ENCODE measurements at places on chromosomes 7 and 10.

GRCh38 chr10:11595395-11595692 lies 16.1 kb downstream of the USP6NL start:
- DNase-seq = no peak

- DNase-seq = peak; percentile 35
Observed at GRCh38 chr10:95756041-95756761, at the start of gene ENTPD1. Gene ENTPD1, plus strand, starts transcription at chr10:95756163. Its CDS starts 77 bp downstream, at chr10:95756240.

GRCh38 chr7:142870566-142871259 lies 14.8 kb downstream of the TRPV6 start:
- DNase-seq = no peak

DNA sequence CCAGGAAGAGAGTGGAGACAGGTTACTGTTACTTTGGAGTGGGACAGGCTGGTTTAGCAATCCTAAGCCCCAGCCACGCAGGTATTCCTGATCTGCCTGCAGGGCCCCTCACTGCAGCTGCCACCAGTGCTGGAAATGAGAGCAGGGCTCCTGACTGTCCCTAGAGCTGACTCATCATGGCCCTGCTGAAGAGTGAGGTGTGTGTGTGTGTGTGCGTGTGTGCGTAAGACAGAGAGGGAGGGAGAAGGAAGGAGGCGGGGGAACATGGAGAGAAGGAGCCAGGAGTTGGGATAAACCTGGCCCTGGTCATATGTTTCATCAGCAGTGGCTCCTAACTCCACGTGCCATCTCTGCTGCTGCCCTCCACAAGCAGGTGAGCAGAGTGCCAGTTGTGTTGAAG lies 3.6 kb downstream of the FOXI2 start:
- DNase-seq = peak; percentile 29

GRCh38 chr7:84809877-84810276 lies 377.0 kb downstream of the SEMA3D start:
- no peak for DNase-seq

DNA sequence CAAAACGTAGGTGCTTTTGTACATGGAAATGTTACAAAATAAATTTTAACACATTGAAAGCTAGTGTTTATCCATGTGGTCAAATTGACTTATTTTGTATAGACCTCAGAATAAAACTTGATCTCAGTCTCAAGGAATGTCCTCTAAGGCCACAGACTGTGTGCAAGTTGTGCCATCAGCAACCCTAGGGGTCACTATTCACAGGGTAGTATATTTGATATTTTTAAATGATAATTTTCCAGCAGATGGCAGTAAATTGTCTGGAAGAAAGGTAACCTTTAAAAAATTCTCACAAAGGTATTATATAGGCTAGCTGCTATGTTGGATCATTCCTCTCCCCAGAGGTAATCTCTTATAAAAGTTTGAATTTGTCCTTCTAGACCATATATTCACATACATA lies 12.9 kb upstream of the SNX10 start:
- no peak for DNase-seq

- DNase-seq = no peak
Observed at GRCh38 chr10:61565819-61566560, 96.7 kb upstream of the CABCOCO1 start.

- peak; percentile 60 for DNase-seq
Observed at GRCh38 chr7:77351539-77352004, 64.6 kb downstream of the GSAP start.

DNA sequence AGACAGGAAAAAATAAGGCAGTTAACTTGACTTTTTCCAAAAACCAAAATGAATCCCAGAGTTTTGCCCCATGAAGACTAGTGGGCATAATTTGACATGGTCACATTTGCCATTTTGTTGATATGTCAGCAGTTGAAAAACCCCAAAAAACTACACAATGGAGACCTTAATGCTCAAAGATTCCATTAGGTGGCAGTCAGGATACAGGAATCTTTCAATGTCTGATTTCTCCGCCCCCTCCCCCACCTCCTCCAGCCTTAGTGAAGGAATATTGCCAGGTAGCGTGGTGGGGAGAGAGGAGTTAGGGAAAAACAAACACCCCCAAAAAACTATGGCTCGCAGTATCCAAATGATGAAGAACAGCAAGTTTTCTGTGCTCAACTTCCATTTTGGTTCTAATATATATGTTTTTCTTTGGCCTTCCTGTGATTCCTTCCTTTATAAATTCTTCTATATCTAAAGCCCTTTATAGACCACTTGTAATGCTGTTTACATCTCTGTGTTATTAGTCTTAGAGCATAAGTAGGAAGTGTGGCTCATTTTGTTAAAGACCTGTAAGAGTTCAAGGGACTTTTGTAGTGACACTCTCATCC lies 6.7 kb upstream of the SMNDC1 start:
- peak; percentile 28 for DNase-seq

GRCh38 chr10:100669616-100670015 lies 75.8 kb upstream of the PAX2 start:
- no peak for DNase-seq

GRCh38 chr10:110324805-110325280 lies 20.1 kb upstream of the SMNDC1 start:
- DNase-seq = no peak

- no peak for DNase-seq
Observed at GRCh38 chr7:14717816-14718215, 184.7 kb downstream of the DGKB start.

DNA sequence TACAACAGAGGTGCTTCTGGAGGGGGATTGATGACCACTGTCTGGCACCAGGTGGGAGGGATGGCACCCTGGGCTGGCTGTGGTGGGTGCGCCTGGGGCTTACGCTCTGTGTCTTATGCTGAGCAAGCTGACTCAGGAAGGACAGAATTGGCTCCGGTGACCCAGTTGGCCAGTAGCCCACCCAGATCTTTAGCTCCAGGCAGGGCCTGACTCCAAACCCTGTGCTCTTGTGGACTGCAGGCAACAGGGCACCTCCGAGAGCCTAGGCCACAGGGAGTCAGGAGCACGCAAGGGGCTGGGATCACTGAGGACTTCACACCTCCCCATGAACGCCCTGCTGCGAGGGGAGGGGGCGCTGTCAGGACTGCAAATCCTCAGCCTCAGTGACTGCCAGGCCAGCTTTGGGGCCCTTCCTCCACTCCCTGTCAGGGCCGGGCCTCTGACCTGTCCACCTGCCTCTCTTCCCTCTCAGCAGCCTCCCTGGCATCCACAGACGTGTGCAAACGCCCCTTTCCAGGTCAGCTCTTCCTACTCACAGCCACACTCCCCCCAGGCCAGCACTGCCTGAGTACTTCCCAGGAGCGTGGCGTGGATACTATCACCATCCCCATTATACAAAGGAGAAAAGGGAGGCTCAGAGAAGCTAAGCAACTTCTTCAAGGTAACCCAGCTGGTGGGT lies 118.7 kb downstream of the SLIT1 start:
- no peak for DNase-seq

DNA sequence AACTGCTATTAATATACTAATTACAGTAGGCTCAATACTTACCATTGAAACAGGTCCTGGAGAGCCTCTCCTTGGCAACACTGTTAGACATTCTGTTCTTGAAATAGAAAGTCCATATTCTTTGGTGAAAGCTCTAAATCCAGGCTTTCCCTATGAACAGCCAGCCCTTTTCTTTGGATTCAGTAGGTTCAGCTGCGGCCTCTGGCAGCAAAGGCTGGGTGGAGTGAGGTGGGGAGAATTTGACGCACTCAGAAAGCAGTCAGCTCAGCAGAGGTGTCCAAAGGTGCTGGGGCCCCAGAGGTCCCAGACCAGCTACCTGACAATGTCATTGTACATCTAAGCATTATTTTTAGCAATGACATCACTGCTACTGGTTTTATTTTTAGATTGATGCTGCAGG lies 146.1 kb downstream of the GRK5 start:
- DNase-seq = no peak

DNA sequence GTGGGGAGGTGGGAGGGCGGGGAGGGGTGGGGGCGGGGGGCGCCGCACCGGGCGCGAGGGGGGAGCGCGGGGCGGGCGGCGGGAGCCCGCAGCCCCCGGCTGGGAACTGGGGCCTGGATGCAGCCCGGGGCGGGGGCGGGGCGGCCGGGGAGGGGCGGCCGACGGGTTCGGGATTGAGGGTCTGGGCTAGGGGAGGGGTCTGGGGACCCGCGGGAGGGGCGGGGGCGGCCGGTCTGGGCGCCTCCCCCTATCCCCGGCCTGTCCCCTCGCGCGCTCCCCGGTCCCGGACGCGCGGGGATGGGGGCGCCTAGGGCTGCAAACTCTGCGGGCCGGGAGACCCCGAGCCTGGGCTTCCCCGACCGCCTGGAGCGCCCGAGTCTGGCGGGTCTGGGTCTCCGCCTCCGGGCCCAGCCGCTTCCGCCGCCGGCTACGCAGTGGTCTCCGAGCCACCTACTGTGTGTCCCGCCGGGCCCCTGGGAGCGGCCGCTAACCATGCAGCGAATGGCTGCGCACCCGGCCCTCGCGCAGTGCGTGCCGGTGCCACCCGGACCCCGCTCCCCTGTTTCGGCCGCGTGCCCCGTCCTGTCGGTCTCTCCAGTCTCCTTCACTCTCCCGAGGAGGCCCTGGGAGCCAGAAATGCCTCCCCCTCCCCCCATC lies 375 bp upstream of the FGF8 start:
- DNase-seq = no peak

- no peak for DNase-seq
Observed at GRCh38 chr7:156419782-156420181, 220.8 kb upstream of the RNF32 start.

DNA sequence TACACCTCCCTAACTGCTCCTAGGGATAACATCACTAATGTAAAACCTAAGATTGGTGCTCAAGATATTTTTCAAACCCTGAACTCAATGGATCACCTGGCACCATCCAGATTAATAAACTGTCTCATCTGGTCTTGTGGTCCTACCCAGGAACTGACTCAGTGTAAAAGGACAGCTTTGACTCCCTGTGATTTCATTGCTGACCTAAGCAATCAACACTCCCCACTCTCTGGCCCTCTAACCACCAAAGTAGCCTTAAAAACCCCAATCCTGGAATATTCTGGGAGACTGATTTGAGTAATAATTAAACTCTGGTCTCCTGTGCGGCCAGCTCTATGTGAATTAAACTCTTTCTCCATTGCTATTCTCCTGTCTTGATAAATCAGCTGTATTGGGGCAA lies 6.2 kb upstream of the USP54 start:
- no peak for DNase-seq

GRCh38 chr7:119197877-119198527 lies 973.5 kb downstream of the ANKRD7 start:
- DNase-seq = peak; percentile 79

DNA sequence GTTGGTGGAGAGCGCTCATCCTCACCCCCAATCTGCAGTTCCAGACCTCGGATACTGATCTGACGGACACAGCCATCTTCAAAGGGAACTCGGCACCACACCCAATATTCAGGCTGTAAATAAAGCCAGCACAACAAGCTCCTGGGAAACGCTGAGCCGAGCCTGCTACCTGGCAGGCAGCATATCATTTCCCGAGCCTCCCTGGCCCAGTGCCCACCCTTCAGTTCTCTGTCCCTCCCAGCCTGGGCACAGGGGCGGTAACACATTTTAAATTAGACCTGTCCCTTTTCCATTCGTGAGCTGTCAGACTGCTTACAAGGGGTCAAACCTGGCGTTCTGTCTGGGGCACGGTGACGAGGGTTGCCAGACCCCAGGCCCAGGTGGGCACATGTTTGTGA lies 250.5 kb downstream of the ARHGAP12 start:
- no peak for DNase-seq

DNA sequence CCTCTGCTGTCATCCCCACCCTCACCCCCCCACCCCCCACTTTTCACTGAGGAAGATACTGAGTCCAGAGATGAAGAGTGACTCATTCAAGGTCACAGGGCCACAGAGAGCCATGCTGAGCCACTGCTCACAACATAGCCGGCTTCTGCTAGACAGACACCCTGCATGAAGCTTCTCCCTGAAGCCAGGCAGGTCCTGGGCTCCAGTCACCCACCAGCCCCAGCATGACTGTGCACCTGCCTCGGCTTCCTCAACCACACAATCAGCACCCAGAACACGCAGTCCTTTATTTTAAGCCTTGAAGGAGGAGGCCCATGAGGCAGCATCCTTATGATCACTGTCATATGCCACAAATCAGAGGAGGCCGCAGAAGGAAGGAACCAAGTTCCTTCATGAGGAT lies 19.2 kb upstream of the PRKAG2 start:
- DNase-seq = no peak

GRCh38 chr7:4531236-4531635 lies 150.9 kb upstream of the FOXK1 start:
- DNase-seq = peak; percentile 52

GRCh38 chr10:107480781-107481180 lies 316.3 kb upstream of the SORCS1 start:
- no peak for DNase-seq

DNA sequence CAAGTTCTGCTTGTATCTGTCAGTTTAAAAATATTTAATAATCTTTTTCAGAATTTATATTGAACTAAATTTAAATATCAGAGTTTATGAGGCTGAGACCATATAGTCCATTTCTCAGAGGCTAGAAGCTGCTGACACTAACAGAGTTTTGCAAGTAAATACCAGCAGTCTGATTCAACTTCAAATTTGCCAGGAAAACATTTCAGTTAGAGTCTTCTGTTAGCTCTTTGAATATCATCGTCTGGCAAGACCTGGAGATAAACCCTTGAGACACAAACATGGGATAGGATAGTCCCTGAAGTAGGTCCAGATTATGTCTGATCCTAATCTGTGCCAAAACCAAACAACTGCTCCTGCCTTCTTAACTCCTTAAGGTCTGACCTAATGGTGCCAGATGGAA lies 472.8 kb upstream of the STEAP1 start:
- no peak for DNase-seq

DNA sequence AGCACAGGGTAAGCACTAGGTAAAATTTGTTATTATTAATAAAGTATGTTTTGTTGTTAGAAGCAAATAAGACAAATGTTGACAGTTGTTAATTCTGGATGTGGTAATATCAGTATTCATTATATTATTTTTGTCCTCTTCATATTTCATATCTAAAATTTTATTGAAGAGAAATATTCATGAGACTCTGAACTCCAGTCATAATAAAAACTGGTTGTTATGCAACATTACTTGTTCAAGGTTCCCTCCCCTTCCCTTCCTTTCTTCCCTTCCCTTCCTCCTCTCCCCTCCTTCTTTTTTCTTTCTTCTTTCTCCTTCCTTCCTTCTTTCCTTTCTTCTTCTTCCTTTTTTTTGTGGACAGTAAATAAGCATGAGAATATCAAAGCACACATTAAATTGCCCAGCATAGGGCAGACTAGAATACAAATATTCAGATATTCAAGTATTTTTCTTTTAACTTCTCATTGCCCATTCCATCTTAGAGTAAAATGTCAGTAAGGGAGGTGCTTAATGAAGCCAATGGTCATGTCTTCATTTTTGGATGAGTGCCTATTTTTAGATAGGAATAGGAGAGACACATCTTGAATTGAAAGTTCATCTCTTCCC lies 245.0 kb downstream of the INHBA start:
- no peak for DNase-seq

DNA sequence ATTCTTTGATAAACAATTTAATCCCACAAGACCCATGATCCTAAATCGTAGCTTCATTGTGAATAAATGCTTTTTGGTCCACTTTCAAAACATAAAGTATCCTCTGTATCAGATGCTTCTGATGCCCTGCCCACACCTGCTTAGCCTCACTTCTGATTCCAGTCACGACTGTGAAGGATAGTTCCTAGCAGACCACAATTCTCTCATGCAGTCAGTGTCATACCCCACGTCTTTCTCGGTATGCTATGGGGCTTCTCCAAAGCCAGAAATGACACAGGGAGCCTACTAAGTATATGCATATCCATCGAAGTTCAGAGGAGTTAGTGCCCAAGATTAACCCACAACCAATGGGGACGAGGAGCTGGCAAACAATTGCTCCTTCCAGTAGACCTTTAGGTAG lies 27.6 kb upstream of the CTNNA3 start:
- DNase-seq = no peak

GRCh38 chr10:27529010-27529783 lies 25.1 kb downstream of the RAB18 start:
- no peak for DNase-seq

- DNase-seq = peak; percentile 44
Observed at GRCh38 chr7:145848691-145849090, 267.9 kb upstream of the CNTNAP2 start.
